ENCODE measurements at places on chromosomes 5 and 9.
A peak's percentile ranks its signal among the peaks of the same experiment; 100 is the strongest.

- no peak for DNase-seq
Measured at GRCh38 chr5:1474866-1475543, 29.8 kb upstream of the SLC6A3 start.

DNA sequence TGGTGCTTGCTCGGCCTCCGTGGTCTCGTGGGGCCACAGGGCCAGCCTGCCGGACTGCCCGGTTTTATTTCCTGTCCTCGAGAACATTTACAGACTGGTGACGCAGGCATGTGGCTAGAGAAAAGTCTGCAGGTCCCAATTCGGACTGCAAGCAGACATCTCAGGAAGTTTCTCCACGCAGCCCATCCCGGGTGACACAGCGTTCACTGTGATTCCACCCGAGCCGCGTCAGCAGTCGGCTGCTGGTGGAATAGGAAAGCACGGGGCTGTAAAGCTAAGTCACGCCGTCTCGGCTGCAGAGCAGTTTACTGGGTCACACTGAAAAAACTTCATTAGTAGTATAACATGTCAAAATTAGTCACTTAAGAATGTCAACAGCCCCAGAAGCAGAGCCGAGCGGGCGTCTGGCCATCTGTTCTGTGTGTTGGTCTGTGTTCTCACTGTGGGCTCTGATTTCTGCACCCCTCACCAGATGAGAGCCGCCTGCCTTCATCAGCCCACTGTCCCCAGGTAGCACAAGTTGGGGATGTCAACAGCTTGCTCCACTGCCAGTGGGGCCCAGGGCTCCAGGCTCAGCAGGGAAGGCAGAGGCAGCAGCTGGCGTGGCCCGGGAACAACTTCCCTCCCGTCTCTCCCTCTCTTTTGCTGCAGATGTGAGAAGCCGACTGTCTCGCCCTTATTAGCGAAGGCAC, 363.7 kb downstream of the IRX2 start:
- no peak for DNase-seq

- DNase-seq, result no peak
Measured at GRCh38 chr5:43065387-43065947, 25.3 kb upstream of the ANXA2R start.

DNA sequence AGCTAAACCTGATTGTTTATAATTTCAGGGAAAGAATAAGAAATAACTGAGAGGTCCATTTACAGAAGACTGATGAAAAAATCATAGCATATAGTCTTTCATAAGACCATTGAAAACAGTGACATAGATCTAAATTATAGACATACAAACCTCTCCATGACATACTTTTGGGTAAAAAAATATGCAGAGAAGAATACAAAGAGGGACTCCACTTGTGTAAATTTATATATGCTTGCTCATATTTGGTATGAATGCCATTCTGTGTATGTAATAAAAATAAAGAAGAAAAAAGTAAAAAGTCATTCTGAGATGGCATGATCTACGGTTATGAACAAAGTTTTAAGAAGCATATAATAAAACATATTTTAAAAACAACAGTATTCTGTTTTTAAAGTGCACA, 310.7 kb downstream of the ASTN2 start:
- DNase-seq, result no peak

DNA sequence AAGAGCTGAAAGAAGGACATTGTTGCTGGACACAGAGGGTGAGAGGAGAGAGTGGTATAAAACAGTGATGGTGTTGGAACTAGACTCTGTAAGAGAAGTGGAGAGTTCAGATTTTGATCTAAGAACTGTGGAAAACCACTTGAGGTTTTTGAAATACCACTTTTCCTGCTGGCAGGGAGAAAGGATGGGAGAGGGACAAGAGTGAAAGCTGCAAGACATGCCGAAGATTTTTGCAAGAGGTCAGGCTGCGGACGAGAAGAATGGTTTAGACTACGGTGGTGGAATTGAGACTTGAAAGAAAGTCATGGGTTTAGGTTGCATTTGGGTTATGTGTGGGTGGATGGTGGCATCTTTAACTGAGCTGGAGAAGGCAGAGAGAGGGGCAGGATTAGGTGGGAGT, 202.2 kb upstream of the RPS23 start:
- no peak for DNase-seq

GRCh38 chr9:17719053-17719452, 140.2 kb downstream of the SH3GL2 start:
- no peak for DNase-seq

DNA sequence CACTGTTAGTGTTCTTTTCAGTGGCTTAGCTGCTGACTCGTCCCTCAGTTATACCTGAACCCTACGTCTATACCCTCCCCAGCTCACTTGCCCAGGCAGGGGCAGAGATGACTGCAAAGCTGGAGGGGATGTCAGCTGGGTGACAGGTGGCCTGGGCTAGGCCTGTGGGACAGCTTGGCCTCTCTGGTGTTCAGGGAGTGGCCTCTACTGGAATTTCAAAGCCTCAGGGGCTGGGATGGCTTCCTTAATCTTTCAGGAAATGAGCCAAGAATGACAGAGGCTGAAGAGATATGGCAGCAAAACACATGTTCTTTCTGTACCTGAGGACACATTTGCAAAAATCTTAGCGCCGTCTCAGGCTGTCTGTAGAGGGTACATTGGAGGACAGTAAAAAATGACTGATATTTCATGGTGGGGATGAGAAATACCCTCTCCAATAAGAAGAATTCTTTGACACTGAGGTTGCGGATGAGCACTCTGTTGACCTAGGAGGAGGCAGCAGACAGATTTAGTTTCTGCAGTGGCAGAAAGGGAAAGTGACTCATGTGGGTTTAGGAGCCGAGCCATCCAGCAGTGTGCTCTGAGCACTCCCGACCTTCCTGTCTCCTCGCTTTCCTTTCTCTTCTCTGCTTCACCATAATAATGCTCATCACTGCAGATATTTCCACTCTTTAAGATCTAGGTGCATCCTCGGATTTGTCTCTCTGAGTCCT, 54.4 kb downstream of the ENTREP1 start:
- DNase-seq, result no peak

- peak; percentile 4 for DNase-seq
Measured at GRCh38 chr5:159208514-159209437, 577 bp downstream of the RNF145 start.

Data from stimulated activated naive B cell treated with anti-CD40 and anti-IgM and Interleukin-4, amounts not matched to agents 10 μg/mL and 1 μg/mL and 100 μg/mL, for 72 hours (primary cell).